Skeletal muscle tissue (tissue), 5 donors: ENCODE measurements at places on chromosomes 6 and 20. TPM values are rescaled to one million over a fixed set of nuclear protein-coding genes. Genes with fewer than 3 reads are reported as not detected.

The E2F1 gene
- 5.2 TPM for total RNA-seq

The ENPP1 gene
- total RNA-seq: 17.7 TPM

The BPIFB3 gene
- not detected for total RNA-seq

The PSORS1C1 gene
- under 0.01 TPM for total RNA-seq

The DNMT3B gene
- total RNA-seq: 2.1 TPM

The ADGRB3 gene
- 3.1 TPM for total RNA-seq

The IYD gene
- not detected for total RNA-seq

The GPR63 gene
- 3.1 TPM for total RNA-seq

The IL17A gene
- total RNA-seq: not detected

The AIF1 gene
- 19.8 TPM for total RNA-seq

The HLA-G gene
- total RNA-seq: not detected

The PBOV1 gene
- total RNA-seq: not detected

The HS3ST5 gene
- total RNA-seq: under 0.01 TPM

The HLA-DMB gene
- 6.3 TPM for total RNA-seq

The PPP1R3D gene
- 6.8 TPM for total RNA-seq

The MYO6 gene
- total RNA-seq: 3.7 TPM

The MDFI gene
- total RNA-seq: 37.1 TPM

The TGM3 gene
- under 0.01 TPM for total RNA-seq

The BPI gene
- total RNA-seq: 1.0 TPM

The HEY2 gene
- 7.3 TPM for total RNA-seq

The DBNDD2 gene
- 3.7 TPM for total RNA-seq

The FOXC1 gene
- total RNA-seq: 1.6 TPM

The OR2H2 gene
- total RNA-seq: not detected

The EMILIN3 gene
- 23.5 TPM for total RNA-seq
